Left hindlimb (tissue), 1 donor: ENCODE measurements at places on chromosomes 2 and 18.
A peak's percentile ranks its signal among the peaks of the same experiment; 100 is the strongest.

- DNase-seq = no peak
These were observed 258.6 kb upstream of the CRIM1 start for GRCh38 chr2:36097022-36097421.

DNA sequence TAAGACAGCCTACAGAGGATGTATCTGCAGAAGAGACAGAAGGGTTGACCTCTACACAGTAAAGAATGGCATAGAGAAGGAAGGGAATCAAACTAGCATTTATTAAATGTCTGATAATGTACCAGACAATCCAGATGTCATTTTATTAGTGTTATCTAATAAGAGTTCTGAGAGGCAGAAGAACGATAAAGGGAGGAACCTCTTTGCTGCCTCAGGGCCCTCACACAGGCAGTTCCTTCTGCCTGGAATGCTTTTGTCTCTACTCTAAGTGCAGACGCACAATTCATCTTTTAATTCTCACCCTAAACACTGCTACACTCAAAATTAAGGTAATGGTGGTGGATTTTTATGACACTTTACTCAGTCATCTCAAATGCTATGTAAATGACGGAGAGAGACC, 64.5 kb downstream of the LRPPRC start:
- no peak for DNase-seq

DNA sequence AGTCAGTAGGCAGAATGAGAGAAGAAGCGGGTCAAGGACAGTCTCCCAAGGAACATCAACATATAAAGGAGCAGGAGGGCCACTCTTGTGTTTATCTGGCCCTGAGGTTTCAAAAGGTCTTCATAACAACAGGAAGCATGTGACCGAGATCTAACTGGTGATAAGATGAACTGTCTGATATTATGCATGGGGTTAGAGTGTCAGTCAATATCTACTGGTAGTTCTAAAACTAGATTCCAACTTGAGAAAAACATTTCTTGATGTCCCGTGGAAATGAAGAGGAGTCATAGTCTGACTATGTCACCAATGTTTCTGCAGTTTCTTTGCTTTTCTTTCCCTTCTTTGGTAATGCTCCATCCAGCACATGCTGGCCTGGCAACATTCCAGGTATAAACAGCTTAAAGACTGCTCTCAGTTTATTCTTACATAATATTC, 77.5 kb upstream of the ITPRID2 start:
- DNase-seq = no peak

GRCh38 chr18:38464024-38464423, 898.4 kb upstream of the CELF4 start:
- no peak for DNase-seq

DNA sequence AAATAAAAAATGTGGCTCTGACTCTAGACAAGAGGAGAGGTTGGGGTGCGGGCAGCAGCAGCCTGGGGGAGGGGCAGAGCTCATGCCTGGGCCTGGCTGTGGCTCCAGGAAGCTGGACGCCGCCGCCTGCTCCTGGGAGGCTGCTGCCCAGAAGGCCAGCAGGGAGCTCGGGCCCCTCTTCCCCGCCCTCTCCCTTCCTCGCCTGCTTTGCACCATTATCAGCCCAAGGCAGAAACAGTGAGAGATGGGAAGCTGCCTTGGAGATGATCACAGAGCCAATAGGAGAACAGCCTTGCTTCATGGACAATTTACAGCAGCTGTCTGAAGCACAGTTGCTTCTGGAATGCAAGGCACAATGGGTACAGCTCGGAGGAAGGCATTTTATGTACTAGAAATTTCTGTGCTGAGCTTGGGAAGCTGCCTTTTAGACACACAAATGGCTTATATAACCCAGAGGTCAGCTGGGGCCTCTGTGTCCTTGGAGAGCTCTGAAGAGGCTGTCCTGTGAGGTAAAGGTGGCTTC, 55.3 kb upstream of the AFF3 start:
- peak; percentile 82 for DNase-seq

GRCh38 chr2:179512281-179513035, 247.8 kb upstream of the SESTD1 start:
- DNase-seq = no peak

DNA sequence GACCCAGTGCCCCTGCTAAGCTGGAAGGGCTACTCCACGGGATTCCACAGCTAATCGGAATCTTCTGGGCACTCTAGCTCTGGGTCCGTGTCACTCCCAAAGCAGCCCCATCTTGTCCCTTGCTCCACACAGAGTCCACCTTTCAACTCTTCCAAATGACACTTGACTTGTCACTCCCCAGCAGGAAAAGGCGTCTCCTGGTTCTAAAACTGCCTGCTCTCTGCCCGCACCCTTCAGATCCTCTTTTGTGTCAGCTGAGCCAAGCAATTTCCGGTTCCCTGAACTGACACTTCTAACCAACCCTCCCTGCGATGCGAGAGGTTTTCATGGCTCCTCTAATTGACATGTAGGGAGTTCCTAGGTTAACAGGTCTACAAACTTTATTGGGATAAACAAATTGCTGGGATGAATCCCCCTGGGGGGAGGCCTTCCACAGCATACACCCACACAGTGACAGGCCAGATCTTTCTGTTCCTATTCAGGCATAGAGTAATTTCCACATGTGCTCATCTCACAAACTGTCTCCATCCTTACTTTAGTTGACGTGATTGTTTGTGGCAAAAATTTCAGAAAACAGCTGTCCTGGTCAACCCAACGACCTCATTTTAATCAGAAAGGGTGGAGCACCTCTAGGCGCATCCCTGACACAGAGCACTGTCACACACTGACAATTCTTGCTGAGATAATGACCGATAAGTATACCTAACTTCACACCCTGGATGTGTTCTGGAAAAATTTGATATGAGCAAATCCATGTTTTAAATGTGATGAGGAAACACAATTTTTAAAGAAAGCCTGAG, 104.9 kb downstream of the RBMS1 start:
- no peak for DNase-seq

DNA sequence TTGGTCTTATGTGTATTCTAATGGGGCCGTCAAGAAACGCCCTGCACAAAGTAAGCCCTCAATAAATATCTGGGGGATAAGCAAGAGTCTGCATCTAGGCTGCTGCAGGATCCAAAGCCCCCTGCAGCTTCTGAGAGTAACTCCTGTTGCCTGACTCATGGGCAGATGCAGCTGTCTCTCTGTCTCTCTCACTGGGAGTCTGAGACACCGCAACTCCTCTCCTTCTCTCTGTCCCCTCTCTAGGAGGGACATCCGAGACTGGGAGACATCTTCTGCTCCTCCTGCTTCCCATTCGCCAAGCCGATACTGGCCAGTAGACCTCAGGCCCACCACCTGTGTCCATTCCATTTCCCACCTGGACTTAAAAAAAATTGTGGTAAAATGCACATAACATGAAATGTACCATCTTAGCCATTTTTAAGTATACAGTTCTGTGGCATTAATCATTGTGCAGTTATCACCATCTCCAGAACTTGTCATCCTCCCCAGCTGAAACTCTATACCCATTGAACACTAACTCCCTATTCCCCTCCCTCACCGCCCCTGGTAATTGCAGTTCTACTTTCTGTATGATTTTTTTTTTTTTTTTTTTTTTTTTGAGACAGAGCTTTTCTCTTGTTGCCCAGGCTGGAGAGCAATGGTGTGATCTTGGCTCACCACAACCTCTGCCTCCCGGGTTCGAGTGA, 20.1 kb downstream of the DYSF start:
- no peak for DNase-seq

DNA sequence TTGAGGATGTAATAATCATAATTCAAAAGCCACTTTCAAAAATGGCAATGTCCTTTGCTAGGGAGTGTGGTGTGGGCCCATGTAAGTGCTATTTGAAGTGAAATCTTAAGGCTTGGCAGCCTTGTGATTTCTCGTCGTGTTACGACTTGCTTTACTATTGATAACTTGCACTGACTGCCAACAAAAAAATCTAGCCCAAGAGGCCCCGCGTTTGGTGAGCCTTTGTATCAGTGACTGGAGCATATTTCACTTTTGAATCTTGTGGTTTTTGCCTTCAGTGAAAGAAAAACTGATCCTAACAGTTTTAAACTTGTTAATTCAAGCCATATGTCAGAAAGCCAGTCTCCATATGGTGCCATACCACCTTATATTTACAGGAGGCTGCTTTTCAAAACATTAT, 248.0 kb downstream of the TMEM182 start:
- peak; percentile 31 for DNase-seq

DNA sequence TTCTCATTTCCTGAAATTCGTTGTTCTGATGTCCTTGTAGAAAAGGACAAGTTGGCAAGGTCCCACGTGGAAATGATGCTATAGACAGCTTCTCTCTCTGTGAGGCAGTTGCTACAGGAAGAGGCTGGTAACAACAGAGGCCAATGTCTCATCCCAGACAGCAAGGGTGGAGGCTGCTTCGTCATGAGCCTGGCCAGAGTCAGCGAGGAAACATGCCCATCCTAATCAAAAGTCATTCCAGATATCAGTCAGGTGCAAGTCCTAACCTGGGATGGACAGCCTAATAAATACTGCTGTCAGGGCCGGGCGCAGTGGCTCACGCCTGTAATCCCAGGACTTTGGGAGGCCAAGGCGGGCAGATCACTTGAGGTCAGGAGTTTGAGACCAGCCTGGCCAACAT, 6.4 kb upstream of the SMAD7 start:
- DNase-seq = peak; percentile 12

DNA sequence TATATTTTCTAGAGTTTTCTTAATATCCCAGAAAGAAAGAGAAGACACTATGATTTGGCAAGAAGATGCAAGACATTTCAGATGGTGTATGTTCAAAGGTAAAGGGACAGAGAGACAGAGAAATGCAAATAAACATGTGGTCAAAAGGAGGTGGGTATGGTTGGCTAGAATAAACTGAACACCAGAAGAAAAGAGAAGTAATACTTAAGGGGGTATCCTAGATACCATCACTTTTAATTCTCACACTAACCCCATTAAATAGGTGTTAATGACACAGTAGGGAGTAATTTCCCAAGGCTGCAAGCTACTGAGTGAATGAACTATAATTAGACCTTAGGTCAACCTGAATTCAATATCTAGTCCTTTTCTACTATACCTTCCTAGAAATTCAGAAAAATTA, 111.2 kb upstream of the CD226 start:
- DNase-seq = no peak

DNA sequence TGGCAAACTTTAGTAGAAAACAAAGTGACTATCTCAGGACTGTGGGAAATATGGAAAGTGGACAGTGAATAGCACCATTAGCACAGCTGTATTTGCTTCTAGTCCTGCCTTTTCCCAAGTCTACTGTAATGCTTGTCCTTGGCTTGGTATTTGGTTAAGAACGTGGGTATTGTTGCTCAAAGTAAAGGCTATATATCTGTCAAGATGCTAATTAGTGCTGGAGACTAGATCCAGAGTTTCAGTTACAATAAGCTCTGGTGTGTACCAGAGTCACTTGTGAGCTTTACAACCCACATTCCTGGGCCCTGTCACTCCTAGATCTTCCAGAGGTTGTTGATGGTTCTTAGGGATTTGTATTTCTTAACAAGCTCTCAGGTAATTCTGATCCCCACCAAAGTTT, 313.6 kb downstream of the SLC8A1 start:
- DNase-seq = no peak

DNA sequence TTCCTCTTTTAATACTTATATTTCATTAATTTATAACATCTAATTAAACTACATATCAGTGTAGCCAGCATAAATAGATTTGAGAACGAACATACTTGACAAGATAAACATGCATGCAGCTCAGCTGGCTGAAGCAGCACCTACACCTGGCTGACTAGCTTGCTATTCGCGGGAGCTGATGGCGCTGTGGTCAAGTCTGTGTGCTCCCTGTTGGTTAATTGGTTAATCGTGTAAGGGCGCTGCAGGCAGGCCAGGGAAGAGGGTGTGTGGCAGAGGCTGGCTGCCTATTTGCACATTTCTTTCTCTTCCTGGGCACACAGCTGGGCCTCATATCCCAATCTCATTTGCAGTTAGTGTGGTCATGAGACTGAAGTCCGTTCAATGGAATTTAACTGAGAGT, 14.5 kb upstream of the VWA3B start:
- no peak for DNase-seq

DNA sequence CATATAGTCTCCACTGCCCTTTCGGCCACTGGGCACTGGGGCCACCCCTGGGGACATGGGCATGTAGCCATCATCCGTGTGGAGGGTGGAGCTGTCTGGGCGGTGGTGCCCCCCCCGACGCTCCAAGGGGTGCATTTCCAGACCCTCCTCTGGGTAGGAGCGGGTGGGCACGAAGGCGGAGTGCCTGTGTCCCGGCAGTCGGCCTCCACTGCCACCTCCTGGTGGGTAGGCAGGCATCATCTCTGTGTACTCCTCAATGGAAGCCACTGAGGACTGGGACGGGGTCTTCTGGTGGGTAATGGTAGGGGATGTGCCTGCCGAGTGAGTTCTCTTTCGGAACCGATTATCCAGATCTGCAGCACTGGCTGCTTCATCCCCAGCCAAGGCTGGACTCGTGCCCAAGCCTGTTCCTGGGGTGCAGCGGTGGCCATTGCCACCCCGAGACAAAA, 2.8 kb downstream of the IRS1 start:
- DNase-seq = no peak

GRCh38 chr18:78364388-78364960, 615.1 kb upstream of the SALL3 start:
- no peak for DNase-seq

- DNase-seq = no peak
These were observed 66.7 kb upstream of the FAM136A start for GRCh38 chr2:70368545-70368944.

- peak; percentile 54 for DNase-seq
These were observed 87.3 kb upstream of the PPP1CB start for GRCh38 chr2:28664120-28664842.

DNA sequence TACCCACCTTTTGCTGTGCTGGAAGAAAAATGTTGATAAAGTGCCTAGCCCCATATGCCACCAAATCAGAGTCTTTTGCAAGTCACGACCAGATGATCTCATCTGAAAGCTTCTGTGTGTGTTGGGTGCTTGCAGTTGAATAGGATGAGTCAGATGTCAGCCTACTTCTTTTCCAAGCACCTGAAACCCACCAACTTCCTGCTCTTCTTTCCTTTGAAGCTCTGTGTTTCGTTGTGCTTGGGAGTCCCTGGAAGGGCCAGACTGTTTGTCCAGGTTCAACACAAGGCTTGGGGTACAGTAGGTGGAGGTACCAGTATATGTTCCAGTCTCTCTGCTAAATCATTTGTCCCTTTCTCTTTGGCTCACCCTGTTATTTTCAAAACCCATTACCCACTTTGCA, 36.8 kb upstream of the LCLAT1 start:
- DNase-seq = no peak

DNA sequence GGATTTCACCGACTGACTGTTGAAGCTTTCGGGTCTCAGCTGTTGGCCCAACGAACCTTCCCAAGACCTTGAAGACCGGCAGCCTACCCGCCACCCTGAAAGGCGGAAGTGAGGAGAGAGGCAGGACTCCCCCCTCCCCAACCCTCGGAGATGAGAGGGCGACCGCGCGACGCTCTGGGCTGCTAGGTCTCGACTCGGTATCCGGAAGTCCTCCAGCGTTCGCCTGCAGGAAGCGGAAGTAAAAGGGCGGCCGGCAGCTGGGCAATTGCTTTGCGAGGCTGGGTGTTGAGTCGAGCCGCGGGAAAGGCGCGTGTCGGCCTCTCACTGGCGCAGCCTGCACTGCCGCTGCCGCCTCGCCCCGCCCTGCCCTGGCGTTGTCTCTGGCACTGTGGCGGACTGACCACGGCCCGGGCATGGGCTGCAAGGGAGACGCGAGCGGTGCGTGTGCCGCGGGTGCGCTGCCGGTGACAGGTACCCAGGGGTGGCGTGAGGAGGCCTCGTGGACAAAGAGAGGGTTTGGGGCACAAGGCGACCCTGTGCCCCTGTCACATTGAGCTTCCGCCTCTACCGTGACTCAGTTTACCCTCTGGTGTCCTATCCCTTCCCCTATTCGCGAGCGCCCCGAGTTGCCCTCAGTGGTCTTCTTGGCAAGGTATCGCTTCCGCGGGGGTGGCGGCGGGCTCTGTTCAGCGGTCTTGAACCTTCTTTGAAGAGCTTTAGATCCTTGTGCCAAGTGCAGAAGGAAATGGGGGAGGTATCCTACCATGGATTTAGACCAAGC, at the start of gene UGGT1:
Gene UGGT1 (plus strand): TSS at position 256 of the 781 bp plus-strand sequence. CDS start 158 bp downstream, at position 414.
- peak; percentile 95 for DNase-seq
